Activated naive CD4-positive, alpha-beta T cell (primary cell): ENCODE measurements at places on chromosomes 16 and 17.

DNA sequence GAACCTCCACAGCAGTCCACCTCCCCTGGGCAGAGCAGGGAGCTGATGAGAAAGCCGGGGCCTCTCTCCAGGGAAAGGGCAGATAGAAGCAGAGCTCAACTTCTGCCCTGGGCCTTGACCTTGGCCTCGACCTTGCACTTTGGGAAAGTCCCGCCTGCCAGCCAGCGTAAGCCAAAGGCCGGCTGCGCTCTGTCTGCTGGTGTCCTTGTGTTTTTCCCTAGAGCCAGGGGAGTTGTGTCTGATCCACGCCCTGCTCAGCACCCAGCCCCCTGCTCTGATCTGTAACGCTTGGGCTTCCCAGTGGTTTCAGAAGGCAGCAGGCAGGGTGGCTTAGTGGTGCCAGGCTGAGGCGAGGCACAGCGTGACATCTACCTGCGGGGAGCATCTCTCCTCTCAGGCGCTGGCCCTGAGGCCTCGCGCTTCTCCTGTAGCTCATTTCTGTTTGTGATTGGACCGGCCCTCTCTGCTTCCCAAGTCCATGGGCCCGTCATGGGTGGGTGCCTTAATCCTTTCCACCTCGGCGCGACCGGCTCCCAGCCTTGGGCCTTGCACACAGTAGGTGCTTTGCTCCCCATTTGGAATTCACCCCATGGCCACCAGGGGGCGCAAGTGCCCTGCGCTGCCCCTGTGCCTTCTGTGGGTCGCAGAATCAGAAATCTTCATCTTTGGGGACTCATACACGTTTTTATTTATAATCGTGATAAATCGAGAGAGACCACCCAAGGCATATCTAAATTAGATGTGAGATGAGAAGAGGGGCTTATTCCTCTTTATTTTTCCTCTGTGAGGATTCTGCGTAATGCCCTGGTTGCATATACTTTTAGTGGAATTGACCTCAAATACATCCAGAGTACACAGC, 24.2 kb downstream of the SGSH start:
- DNase-seq: peak; percentile 38

GRCh38 chr17:80427366-80428282, 12.7 kb downstream of the ENDOV start:
- no peak for DNase-seq

GRCh38 chr17:66441101-66441661, 138.8 kb downstream of the PRKCA start:
- DNase-seq: no peak

- DNase-seq: no peak
Observed at GRCh38 chr16:66741169-66741900, 10.1 kb downstream of the DYNC1LI2 start.

DNA sequence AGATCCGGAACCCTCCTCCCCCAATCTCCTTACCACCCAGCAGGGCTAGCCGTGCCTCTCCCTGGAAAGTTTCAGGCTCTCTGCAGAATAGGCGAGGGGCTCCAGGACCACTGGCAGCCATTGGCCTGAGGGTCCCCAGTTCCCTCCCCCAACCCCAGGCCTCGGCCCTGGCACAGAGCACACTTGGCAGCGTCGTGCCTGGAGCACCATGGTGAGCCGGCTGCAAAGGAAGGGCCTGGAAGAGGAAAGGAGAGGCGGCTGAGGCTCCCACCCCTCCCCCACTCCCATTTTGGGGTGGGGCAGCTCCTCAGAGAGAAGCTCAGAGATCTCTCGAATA, 369 bp upstream of the BTBD17 start:
- no peak for DNase-seq

GRCh38 chr16:30079480-30079879, 3.7 kb downstream of the PPP4C start:
- DNase-seq: no peak

- no peak for DNase-seq
Observed at GRCh38 chr17:76493505-76494167, 7.6 kb downstream of the RHBDF2 start.

- no peak for DNase-seq
Observed at GRCh38 chr17:7557775-7558543, 591 bp upstream of the TNFSF13 start.

DNA sequence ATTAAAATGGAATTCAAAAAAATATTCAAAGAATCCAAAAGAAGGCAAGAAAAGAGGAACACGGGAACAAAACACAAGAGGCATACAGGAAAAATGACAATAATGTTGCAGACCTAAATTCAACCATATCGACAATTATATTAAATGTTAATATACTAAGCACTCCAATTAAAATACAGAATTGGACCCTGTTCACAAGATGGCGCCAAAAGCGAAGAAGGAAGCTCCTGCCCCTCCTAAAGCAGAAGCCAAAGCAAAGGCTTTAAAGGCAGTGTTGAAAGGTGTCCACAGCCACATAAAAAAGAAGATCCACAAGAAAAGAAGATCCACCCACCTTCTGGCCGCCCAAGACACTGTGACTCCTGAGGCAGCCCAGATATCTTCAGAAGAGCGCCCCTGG, 6.3 kb upstream of the XAF1 start:
- no peak for DNase-seq

DNA sequence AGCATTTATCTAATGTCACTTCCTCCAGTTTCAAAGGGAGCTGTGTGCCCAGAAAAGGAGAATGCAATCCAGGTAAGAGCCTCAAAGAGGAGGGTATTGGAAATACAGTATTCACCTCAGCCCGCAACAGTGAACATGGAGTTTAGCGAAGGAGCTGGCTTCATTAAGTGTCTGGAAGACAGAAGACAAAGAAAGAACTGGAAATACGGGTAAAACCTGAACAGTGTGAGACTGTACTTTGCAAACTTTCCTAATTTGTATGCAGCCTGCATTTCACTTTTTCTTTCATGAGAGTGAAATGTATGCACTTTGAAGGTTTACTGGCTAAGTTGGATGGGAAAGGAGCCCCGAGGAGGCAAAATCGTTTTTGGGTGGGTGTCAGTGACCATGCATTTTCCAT, 478.4 kb downstream of the HS3ST3B1 start:
- no peak for DNase-seq

- DNase-seq: no peak
Observed at GRCh38 chr16:1991135-1991551, 1.4 kb downstream of the SYNGR3 start.

GRCh38 chr17:55144518-55144917, 120.2 kb upstream of the HLF start:
- DNase-seq: no peak

- no peak for DNase-seq
Observed at GRCh38 chr17:39212195-39212810, 12.2 kb downstream of the RPL19 start.

DNA sequence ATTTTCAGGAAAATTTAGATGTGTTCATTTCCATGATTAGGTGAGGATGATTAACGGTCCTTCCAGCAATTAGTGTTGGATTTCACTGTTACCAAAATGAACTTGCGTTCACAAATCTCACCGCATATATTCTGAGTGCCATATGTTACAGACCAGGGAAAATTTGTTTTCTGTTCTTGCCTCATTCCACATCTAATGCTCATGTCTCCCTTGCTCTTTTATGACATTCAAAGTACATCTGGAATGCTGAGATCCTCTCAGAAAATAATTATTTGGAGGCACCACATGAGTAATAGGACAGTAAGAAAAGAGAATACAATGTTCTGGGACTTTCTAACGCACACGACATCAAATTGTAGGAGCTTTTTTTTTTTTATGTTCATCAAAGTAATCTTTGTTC, 406.5 kb downstream of the SHISA9 start:
- no peak for DNase-seq

- DNase-seq: no peak
Observed at GRCh38 chr17:73325527-73325842, 13.7 kb upstream of the CDC42EP4 start.

- DNase-seq: no peak
Observed at GRCh38 chr17:66306446-66306845, 4.0 kb downstream of the PRKCA start.

- DNase-seq: no peak
Observed at GRCh38 chr17:7709031-7709430, 4.0 kb downstream of the EFNB3 start.

DNA sequence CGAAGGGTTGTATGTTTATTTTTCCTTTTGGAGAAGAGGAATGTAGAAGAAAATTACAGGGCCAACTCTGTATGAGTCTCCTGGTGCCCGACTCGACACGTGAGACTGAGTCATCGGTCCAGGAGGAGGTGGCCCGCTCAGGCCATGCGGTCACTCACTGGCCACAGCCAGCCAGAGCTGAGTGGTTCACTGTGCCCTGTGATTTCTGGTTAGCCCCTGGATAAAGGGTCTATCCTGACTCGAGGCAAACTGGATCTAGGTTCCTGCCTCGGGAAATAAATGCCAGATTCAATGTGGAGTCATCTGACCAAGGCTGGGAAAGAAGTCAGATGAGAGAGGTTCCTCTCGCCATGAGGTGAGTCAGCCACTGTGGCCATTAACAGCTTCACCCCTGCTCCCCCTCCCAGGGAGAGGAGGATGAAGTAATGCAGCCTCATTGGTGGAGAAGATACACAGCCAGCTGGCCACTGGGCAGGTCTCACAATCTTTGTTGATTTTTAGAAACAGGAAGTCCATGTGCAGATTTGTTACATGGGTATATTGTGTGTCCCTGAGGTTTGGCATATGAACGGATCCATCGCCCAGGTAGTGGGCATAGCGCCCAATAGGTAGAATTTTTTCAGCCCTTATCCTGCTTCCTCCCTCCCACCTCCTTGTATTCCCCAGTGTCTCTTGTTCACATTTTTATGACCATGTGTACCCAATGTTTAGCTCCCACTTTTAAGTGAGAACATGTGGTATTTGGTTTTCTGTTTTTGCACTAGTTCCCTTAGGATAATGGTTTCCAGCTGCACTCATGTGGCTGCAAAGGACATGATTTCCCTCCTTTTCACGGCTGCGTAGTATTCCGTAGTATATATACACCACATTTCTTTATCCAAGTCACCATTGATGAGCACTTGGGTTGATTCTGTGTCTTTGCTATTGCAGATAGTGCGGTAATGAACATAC, 21.7 kb upstream of the USP36 start:
- DNase-seq: no peak

GRCh38 chr17:73541111-73541510, 103.1 kb downstream of the SDK2 start:
- DNase-seq: no peak

GRCh38 chr16:84754353-84754856, 54.6 kb downstream of the USP10 start:
- DNase-seq: peak; percentile 5

- DNase-seq: no peak
Observed at GRCh38 chr16:48949636-48950035, 332.0 kb downstream of the CBLN1 start.

- no peak for DNase-seq
Observed at GRCh38 chr17:2547176-2547575, 35.5 kb upstream of the METTL16 start.
